ENCODE measurements at places on chromosomes 7 and 10. TPM values are rescaled to one million over a fixed set of nuclear protein-coding genes. Genes with fewer than 3 reads are reported as not detected.

FGFR2 gene
- total RNA-seq: not detected

CDHR1 gene
- total RNA-seq: 0.91 TPM

- no peak for DNase-seq
Observed at GRCh38 chr7:70893422-70893821, 238.5 kb upstream of the GALNT17 start.

GRCh38 chr10:80204677-80205476 lies 460 bp downstream of the ANXA11 start:
- peak; percentile 49 for DNase-seq

DNA sequence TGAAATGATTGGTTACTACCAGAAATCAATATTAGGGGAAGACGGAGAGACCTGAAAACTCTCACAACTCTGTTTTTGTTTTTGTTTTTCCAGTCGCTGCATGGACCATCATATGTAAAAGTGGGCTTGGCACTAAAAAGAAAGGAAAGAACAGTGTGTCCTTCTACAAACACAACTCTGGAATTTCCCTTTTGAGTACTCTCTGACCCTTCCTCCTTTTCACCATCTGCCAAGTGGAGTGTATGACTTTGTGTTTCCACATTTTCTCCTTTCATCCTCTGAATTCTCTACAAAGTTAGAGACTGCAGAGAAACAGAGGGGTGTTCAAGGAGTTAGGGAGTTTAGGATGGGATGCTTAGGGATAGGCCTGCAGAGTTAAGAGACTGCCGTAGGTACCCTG lies 92.0 kb downstream of the MDFIC start:
- no peak for DNase-seq

All from activated naive CD8-positive, alpha-beta T cell treated with anti-CD3 and anti-CD28 coated beads for 36 hours (primary cell).